ENCODE measurements at places on chromosomes 1 and 21.

- DNase-seq = no peak
These were observed 33.0 kb downstream of the FOXJ3 start for GRCh38 chr1:42302034-42302433.

- no peak for DNase-seq
These were observed 69.8 kb downstream of the KCNT2 start for GRCh38 chr1:196538473-196538872.

DNA sequence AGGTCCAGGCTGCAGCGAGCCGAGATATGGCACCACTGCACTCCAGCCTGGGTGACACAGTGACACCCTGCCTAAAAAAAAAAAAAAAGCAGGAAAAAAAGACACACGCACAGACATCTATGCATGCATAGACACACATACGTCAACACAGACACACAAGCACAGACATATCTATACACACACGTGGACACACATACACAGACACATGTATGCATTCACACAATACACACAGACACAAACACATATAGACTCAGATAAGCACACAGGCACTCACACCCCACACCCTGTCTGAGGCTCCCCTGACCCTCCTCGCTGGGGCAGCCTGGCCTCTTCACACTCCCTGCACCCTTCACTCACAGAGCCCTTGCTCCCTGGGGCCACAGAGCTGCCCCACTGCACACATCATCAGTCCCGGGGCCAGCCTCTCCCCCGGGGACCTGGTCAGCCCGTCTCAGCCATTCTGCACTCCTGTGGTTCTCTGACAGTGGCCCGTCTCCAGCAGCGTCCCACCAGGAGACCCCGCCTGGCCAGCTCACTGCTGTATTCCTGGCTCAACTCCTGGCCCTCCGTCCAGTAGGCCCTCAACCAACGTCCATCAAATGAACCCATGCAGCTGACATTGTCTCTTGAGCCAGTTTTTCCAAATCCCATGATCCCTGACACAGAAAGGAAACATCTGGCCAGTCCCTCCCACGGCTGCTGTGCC, 4.6 kb upstream of the PRKCZ start:
- DNase-seq = no peak

DNA sequence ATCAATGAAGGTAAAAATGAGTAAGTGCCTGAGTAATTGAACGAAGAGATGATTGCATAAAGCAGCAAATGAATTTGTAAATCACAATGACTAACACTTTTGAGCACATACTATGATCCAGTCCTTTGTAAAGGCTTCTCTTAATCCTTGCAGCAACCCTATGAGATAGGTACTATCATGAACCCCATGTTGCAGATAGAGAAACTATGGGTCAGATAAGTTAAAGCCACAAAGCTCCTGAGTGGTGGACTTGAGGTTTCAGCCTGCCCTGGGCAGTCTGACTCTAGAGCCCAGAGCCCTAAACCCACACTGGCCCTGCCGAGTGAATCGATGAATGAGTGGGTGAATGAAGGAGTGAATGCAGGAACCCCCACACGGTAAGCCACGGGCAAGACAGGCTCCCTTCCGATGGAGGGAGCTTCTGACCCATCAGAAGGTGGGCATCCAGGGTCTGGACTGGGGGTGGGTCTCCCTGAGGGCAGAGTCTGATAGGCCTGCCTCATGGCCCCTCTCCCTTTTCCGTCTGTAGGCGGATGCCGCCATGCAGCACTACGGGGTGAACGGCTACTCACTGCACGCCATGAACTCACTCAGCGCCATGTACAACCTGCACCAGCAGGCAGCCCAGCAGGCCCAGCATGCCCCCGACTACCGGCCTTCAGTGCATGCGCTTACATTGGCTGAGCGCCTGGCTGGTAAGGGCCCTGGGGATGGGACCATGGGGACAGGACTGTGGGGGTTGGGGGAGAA, 17.0 kb downstream of the DMBX1 start:
- no peak for DNase-seq

GRCh38 chr21:37435711-37436110, 69.1 kb downstream of the DYRK1A start:
- DNase-seq = no peak

- DNase-seq = peak; percentile 85
These were observed 277.6 kb downstream of the PLPP3 start for GRCh38 chr1:56301791-56302190.

DNA sequence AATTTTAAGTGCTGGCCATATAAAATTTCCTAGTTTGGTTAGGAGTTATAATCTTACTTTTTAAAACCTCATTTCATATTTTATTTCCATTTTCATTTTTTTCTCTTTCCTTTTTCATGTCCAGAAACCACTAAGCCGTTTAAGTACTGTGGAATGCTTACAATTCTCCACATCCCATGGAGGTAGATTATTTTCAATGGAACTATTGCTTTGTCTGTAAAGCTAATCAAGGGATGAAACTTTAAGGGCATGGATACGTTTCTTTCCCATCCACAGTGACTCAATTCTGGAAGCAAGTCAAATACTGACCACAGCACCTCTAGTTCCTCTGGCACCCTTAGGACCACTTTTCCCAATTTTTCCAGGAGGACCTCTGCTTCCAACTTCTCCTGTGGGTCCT, 139.1 kb upstream of the ZNHIT6 start:
- no peak for DNase-seq

DNA sequence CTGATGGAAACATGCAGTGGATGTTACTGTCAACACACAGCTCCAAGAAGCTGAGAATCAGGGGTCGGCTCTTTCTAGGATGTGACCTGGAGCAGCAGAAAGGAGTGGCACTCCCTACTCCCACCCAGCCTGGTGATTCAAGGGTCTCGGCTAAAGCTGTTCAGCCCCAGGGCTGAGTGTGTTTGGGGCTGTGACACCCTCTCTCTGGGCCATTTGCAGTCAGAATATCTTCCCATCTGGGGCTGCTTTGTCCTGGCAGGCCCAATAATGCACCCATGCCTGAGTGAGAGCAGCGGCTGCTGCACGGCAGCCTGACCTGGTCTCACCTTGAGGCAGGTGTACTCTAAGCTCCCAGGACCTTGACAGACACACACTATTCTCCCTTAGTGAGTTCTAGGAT, 52.5 kb upstream of the AJAP1 start:
- no peak for DNase-seq
